ENCODE measurements at places on chromosomes 1 and 21.

- no peak for DNase-seq
Measured at GRCh38 chr1:71956613-71957285, 325.6 kb downstream of the NEGR1 start.

GRCh38 chr1:160935527-160936258, 18.9 kb downstream of the ITLN2 start:
- no peak for DNase-seq

DNA sequence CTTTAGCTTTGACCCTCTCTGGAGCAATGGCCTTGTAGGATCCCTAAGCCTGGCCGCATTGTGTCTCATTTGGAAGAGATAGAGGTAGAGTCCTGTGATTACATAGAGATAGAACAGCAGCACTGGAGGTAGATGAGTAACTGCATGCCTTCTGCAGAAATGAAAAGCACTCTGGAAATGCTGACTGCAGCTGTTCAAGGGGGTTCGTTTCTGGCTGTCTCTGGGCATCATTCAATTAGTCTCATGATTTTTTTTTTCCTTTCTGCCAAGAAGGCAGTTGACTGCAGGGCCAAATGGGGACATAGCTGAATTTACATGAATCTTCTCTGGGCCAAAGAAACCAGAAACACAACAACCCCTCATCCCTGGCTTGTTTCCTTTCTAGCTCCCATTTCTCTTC, 28.1 kb upstream of the SNX27 start:
- no peak for DNase-seq

DNA sequence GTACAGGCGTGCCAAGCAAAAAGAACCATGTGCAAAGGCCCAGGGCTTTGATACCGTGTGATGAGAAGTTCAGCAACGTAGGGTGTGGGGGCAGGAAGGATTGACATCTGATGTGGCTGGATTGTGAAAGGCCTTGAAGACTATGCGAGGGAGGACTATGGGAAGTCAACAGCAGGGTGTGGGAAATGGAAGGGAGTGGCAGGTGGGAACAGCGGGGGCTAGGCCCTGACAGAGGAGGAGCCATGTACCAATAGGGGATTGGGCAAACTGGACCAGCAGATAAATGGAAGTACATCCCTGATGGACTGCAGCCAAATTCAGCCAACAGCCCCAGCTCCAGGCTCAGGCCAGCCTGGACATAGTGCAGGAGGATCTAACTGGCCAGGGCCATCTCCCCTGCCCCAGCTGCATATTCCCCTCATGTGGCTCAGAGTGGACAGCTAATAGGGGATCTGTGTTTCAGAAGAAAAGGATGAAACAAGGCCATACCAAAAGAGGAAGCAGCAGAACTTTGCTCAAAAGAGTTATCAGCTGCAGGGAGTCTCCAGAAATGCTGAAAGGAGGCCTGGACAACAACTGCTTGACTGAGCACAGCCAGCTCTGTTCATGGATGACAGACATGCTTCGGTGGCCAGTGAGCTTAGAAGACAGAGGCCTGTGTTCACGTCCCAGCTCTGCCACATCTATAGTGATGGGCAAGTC, 140.2 kb upstream of the SGIP1 start:
- no peak for DNase-seq

- no peak for DNase-seq
Measured at GRCh38 chr1:75785320-75785982, 605 bp upstream of the RABGGTB start.

DNA sequence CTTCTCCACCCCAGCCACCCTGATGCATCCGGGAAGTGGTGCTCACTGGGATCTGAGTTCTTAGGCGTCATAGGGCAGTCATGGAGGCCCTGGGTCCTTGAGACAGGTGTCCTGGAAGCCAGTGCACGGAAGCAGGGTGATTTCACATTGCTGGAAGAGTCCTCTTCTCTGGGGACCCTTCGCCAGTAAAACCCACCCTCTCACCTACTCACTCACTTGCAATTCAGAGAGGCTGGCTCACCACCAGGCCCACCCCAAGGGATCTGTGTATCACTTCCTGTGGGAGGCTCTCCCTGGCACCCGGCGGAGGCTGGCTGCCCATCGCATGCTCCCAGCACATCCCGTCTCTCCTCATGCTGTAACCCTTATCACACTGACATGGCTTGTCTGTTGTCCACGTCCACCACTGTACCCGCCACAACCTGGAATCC, 40.2 kb upstream of the EPS8L3 start:
- DNase-seq, result no peak

- DNase-seq, result no peak
Measured at GRCh38 chr21:26732432-26733221, 112.6 kb downstream of the ADAMTS1 start.

DNA sequence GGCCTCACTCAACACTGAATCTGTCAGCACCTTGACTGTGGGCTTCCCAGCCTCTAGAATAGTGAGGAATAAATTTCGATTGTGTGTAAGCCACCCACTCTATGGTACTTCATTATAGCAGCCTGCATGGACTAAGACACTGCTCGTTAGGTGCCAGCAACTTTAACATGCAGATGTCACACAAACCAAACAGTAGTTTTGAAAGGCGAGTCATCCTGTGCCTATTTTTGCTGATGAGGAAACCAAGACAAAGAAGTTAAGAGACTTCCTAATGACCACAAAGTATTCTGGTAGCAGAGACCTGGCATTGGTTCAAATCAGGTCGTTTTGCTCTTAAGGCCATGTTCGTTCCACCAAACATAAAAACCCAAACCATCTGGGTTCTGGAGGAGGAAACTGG, 42.9 kb downstream of the BATF3 start:
- DNase-seq, result no peak

DNA sequence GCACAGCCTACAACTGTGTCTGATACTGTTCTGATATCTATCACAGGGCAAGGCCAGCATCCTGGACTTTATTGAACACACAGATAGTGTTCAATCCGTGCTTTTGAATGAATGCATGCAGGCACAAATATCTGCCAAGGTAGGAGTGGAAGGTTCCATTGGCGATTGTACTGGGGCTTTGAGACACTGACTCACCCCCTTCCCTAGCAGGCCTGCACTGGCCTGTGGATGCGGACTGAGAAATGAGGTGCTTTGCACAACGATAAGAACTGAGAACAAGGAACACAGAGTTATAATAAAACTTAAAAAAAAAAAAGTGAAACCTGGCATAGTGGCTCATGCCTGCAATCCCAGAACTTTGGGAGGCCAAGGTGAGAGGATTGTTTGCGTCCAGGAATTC, 62.4 kb upstream of the NGF start:
- DNase-seq, result no peak

- no peak for DNase-seq
Measured at GRCh38 chr1:109910963-109911798, 532 bp downstream of the CSF1 start.

GRCh38 chr1:155218854-155219591, 10.5 kb downstream of the MTX1 start:
- DNase-seq, result peak; percentile 73

GRCh38 chr1:151992303-151993083, 1.2 kb downstream of the S100A10 start:
- peak; percentile 18 for DNase-seq

DNA sequence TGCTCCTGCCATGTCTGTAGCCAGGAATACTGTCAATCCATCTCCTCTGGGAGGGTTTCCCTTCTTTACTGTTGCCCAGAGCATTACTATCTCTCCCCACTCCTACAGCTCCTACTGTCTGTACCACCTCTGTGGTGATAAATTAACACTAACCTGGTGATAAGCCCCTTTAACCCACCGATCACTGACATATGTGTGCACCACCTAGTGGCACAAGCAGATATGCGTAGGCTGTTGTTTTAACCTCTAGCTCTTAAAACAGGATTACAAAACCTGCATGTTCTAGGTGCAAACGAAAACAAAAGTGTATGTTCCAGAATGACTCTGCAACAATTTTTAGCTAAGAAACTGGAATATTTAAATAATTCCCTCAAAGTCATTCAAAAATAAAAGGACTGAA, 93.9 kb upstream of the BEND5 start:
- no peak for DNase-seq

- DNase-seq, result no peak
Measured at GRCh38 chr1:52552236-52552504, 722 bp downstream of the TUT4 start.

All from NCI-H1105 (cell line).